SK-N-MC (cell line): ENCODE measurements at places on chromosomes 1 and 21.

DNA sequence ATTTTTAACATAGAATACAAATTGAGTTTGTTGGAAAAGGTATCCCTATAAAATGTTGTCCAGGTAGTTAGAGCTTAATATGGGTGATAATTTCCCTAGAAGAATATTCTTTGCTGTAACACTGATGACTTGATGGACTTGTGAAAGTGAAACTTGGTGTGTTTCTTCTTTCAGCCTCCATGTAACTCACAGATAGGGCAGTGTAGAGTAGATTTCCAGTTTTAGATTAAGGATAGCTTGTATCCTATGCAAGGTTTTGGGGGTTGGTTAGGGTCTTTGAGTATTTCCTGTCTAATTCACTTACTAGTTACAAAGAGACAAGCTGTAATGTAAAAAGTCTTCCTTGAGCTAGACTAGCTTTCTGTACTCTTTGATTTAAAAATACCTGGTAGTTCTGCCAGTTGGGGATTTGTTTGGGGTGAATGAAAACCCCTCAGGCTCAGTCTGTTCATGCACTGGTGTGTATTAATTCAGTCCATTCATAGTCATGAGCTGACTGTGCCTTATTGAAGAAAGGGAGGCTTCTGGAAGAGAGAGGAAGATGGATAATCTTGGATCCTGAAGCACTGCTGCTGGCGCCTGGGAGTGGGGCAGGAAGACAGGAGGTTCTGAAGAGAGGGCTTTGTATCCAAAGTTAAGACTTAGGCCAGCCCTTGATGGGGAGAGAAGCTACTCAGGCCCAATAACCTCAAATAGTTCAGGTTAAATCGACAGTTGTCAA is 83.6 kb downstream of the CAMTA1 start:
- no peak for DNase-seq

- DNase-seq, result no peak
Measured at GRCh38 chr1:206496131-206496793, 11.1 kb upstream of the RASSF5 start.

- DNase-seq, result no peak
Measured at GRCh38 chr1:10691740-10692125, 104.7 kb downstream of the CASZ1 start.

GRCh38 chr21:17576080-17576835 is 36.4 kb downstream of the BTG3 start:
- no peak for DNase-seq

DNA sequence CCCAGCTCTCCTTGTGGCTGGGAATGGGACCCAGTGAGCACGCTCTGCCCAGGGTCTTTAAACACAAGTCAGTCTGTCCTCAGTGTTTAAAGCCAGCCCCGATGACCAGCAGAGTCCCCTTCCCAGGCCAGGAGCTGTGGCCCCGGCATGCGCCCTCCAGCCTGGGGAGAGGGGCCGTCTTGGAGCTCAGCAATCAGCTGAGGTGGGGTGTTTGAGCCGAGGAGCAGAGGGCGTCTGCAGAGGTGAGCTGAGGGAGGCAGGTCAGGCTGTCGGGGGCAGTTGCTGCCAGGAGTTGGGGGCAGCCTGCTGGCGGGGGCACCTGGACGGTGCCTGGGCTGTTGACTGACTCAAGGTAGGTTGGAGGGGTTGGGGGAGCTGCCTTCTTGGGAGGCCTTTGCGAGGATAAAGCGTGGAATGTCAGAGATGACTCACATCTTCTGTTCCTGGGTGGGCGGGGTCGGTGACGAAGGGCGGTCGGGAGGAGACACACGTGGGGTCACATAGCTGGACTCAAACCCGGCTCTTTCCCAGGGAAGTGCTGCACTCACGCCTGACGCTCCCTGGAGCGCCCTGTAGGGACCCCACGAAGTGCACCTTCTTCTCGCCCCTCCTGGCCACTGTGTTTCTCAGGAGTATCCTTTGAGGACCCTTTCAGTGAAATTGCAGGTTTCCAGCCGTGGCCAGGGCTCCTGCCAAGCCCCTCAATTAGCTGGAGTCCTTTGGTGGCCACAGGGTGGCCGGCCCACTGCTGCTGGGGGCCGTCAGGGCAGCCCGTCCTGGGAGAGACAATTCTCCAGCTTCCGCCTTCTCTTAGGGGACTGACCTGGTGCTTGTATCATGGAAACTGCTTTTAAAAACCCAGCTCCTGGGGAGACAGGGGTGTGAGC is 86.2 kb downstream of the SIK1 start:
- no peak for DNase-seq

DNA sequence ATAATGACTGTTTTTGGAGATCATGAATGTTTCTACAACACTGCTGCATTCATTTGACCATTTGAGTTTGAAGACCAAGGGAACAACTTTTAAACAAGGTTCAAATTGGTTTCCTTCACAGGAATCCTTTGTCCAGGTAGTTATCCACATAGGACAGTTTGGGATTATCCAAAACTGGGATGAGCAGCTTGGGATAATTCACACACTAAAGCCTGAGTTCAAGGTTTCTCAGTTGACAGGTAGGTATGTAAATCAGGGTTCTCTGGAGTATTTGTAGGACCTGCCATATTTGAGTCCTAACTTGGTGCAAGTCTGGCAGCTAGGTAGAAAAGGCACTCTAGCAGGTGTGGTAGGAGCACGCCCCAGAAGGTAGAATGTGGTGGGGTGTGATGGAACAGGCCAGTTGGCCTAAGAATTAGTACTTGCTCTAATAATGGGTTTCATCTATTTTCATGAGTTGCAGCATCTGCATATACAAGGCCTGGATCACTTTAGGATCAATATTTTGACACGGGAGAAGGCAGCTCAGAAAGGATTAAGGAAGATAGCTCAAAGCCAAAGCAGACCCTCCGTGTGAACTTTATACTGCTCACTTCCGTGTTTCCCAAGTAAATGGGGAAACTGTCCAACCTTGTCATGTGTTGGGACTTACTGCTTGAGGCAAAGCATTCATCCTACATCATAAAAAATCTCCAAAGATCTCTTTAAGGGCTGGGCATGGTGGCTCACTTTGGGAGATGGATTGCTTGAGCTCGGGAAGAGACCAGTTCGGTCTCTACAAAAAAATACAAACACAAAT is 14.1 kb upstream of the RAB42 start:
- DNase-seq, result no peak

DNA sequence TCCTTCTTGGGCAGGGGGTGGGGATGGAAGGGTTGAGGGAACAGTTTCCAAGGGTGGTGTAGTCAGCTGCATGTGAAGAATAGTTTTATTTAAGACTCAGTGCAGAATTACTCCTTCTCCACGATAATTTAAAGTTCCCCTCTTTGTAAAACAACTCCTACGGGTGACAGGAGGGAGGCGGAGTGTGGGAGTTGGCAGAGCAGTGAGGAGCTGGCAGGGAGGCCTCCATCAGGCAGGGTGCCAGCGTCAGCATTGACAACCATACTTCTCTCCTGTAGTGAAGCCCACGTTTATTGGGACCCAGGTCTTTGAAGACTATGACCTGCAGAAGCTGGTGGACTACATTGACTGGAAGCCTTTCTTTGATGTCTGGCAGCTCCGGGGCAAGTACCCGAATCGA is 93.8 kb downstream of the MTR start:
- no peak for DNase-seq

GRCh38 chr21:31305888-31306287 is 38.2 kb downstream of the TIAM1 start:
- no peak for DNase-seq

- DNase-seq, result no peak
Measured at GRCh38 chr1:217449370-217449769, 181.5 kb downstream of the GPATCH2 start.

DNA sequence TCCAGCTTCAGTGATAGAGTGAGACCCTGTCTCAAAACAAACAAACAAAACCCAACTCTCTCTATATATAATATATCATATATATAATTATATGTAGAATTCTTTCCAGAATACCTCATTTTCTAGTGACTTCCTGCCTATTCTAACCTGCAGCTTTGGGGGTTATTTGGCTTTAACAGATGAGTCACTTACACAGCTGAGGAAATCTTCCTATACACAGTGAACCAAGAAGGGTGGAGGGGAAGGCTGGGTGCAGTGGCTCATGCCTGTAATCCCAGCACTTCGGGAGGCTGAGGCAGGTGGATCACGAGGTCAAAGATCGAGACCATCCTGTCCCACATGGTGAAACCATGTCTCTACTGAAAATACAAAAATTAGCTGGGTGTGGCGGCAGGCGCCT is 9.2 kb downstream of the RAB29 start:
- no peak for DNase-seq

GRCh38 chr1:26154750-26155149 is 4.1 kb upstream of the FAM110D start:
- DNase-seq, result no peak

GRCh38 chr1:61450872-61451571 is 273.9 kb downstream of the TM2D1 start:
- peak; percentile 92 for DNase-seq

DNA sequence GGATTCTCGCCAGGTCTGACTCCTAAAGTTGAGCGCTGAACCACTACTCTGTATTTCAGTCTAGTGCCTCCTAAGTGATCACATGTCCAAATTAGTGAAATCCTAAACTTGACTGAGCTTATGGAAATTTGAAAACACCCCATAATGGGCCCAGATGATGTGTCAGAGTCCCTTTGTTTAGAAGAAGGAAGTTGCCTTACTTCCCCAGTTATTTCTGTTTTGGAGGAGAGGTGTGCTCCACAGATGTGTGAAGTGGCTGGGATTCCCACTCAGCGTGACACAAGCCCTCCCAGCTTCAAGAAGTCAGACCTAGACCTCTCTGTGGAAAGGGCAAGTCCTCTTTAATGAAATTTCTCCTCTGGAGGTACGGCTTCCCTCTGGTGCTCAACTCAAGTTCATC is 188.8 kb downstream of the TTLL7 start:
- no peak for DNase-seq

- DNase-seq, result no peak
Measured at GRCh38 chr1:197384471-197384870, 116.4 kb downstream of the CRB1 start.
